CMK (cell line): ENCODE measurements at places on chromosomes 4 and X.

- no peak for DNase-seq
Measured at GRCh38 chr4:80412322-80412721, 76.8 kb downstream of the CFAP299 start.

- no peak for DNase-seq
Measured at GRCh38 chr4:123055943-123056342, 133.5 kb upstream of the NUDT6 start.

- no peak for DNase-seq
Measured at GRCh38 chrX:153902385-153902784, 2.1 kb upstream of the AVPR2 start.

- peak; percentile 17 for DNase-seq
Measured at GRCh38 chr4:17511509-17511949, 361 bp downstream of the QDPR start.

DNA sequence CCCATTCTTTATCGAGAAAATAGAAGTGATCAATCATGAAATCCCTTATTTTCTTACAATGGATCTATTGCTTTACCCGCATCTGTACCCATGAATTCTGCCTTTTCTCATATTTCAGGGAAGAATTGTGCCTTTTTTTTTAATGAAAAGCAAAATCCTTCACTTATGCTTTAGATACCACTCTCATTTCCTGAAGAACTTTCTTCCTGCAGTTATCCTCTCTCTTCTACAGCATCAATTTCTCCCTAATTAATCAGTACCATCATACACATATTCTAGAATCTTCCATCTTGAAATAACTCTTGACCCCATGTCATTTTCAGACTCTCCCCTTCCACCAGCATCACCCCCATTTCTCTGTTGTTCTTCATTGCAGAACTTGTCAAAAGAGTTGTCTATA is 26.6 kb downstream of the ARL9 start:
- no peak for DNase-seq

DNA sequence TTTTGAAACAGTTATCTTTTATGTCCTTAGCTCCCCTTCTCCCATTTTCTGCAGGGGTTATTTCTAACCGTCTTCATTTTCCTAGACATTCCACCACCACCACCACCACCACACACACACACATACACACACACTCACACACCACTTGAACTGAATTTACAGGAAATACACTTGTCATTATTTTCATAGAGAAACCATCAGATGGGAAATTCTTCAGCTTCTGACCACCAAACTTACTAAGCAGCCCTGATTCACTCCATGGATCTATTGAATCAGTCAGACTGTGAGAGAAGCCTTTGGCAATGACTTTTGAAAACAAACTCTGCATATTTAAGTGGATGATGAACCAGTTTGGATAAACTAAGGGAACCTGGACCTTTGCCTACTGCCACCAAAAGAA is 210.1 kb upstream of the NHS start:
- DNase-seq, result no peak

- no peak for DNase-seq
Measured at GRCh38 chr4:129138810-129139496, 43.0 kb downstream of the C4orf33 start.

DNA sequence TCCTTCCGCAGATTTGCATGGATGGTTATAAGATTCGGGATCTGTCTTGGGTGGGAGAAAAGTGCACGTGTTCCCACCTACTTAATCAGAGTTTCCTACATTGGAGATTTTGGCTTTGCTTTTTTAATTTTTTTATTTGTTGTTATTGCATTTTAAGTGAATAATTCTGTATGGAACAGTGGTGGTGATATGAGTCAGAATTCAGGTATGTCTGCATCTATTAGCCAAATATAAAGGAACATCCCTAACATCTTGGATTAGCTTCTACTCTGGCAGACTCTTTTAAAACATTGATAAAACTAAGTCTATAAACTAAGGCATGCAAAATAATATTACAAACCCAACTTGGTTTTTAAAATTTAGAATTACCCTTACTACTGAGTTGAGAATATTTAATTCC is 659.8 kb upstream of the EPHA5 start:
- DNase-seq, result no peak

- DNase-seq, result no peak
Measured at GRCh38 chr4:179392787-179393186, 1950.5 kb upstream of the AGA start.

DNA sequence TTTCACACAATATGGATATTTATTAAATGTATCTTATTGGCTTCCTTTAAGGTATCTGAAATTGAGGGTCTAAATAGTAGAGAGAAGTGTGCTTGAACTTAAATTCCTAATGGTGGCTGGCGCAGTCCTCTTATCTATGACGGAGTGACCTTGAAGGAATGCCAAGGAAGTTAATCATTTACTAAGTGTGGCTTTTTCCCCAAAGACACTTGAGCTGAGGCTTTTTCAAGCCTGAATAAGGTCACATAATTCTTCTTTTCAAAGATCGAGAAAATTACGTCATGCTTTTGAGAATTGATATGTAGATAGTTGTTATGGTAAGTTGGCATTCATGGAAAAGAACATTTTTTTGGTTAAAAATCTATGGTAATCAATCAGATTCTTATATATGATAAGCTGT is 11.7 kb upstream of the PRPS2 start:
- no peak for DNase-seq

GRCh38 chr4:146338512-146338911 is 124.2 kb downstream of the REELD1 start:
- DNase-seq, result no peak

DNA sequence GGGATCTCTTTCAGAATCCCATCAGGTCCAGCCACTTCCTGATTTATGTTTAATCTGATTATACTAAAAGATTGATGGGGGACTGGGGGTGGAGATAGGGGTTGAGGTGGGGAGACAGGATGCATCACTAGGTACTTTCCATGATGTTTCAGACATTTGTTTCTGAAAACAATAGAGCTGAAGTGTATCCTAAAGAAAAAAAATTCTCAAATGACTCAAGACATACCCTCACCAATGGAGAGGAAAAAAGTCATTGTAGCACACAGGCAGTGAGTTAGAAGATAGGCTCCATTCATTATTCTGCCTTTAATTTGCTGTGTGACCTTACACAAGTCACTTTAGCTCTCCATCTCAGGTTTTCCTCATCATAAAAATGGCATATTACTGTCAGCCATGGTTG is 33.1 kb downstream of the LHFPL1 start:
- no peak for DNase-seq

DNA sequence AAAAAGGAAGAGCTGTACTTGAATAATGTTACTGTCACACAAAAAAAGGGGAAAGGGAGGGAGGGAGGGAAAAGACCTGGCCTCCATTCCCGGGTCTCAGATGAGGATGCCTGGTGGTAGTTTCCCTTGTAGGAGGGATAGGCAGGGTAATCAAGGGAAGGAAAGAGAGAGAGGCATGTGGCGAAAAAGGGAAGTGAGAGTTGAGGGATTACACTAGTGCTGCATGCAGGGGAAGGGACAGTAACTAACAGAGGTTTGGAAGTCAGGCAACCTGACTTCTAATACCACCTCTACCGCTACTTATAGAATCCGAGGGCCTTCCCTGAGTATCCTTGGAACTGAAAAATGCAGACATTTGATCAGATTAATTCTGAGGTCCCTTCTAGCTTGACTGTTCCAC is 821.7 kb upstream of the FTHL17 start:
- no peak for DNase-seq

DNA sequence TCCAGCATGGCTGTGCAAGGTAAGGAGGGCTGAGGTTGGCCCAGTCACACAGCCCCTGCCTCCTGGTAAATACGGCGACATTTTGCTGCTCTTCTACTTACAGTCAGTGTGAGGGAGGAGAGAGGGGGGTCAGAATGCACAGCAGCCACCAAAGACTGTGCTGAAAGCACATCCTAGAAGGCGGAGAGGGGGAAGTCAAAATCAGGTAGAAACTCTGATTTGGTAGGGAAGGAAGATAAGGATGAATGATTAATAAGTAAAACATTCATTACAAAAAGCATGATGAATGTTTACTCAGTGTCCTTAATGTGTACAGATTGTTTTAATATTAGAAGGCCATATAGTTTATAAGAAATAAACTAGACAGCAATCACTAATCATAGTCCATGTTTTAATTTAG is 57.5 kb downstream of the ADD1 start:
- DNase-seq, result no peak

- DNase-seq, result no peak
Measured at GRCh38 chrX:118726887-118727685, at the start of gene IL13RA1. TSS of gene IL13RA1 (plus strand) at chrX:118727606. CDS start at chrX:118727639, 33 bp downstream.

GRCh38 chr4:112266823-112267222 is 18.9 kb downstream of the TIFA start:
- DNase-seq, result peak; percentile 11

- DNase-seq, result no peak
Measured at GRCh38 chr4:7658341-7659204, 223.8 kb upstream of the PSAPL1 start.

DNA sequence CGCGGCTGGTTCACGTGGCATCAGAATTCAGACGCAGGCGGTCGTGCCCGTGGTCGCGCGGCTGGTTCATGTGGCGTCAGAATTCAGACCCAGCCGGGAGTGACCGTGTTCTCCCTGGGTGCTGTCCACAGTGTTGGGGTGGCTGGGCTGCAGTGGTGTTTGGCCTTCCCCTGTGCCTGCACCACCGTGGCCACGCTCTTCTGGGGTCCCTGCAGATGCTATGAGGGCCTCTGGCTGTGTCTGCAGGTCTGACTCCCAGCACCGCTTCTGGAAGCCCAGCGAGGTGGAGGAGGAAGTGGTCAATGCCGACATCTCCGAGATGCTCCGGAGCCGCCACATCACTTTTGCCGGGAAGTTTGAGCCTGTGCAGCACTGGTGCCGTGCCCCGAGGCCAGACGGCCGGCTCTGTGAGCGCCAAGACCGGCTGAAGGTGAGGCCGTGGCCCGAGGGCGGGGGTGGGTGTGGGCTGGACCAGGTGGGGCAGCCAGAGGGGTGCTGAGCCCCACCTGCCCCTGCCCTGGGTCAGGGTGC is 26.4 kb downstream of the NKX1-1 start:
- no peak for DNase-seq

DNA sequence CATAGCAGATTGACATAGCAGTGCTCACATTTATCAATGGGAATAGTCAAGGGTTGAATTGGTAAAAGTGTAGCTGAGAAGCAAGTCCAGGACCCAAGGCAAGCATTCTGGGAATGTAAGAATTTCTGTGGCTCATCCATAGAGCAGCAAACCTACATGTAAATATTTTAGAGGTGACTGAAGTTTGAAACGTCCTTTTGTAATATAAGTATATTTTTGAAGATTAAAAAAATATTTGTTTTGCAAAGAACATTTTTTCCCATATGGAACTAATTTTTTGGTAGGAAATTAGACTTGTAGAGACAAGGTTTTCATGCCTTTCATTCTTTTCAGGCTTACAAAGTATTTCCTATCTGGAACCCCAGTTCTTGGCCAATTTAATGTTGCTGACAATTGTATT is 104.0 kb downstream of the TEX13A start:
- DNase-seq, result no peak

GRCh38 chrX:41607264-41607832 is 81.4 kb upstream of the GPR34 start:
- DNase-seq, result no peak

DNA sequence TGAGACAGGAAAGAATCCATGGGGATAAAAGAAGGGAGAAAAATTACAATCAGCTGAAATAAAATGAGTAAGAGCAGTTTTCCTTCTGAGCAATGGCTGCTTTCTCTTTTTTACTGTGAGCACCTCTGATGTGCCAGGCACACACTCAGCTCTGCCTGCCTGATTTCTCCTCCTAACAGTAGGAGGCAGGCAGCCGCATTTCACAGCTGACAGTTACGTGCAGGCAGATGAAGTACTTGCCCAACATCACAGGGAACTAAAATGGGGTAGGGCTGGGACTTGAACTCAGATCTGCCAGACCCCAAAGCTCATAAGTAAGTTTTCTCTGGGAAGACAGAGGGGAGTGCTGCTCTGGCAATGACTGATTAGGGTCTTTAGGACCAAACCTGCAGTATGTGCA is 54.6 kb downstream of the C4orf50 start:
- DNase-seq, result no peak

- no peak for DNase-seq
Measured at GRCh38 chr4:124636788-124637187, 75.7 kb downstream of the ANKRD50 start.

DNA sequence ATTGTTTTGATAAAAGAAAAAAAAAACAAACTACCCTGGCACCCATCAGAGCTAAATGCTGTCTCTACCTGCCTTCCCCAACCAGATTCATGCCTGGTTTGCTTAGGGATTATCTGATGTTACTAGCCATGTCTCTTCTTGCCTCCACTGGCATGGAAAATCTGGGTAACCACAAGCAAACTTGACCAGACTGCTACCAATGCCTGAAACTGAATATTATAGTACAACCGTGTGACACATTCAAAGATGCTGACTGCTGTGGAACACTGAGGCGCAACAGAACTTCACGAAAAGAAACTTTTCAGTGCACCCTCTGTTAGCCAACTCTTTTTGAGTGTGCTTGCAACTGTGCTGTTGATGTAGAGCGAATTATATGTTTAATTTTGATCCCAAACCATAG is 228.1 kb downstream of the CBR4 start:
- DNase-seq, result no peak
